ENCODE measurements at places on chromosomes 3 and 15.

DNA sequence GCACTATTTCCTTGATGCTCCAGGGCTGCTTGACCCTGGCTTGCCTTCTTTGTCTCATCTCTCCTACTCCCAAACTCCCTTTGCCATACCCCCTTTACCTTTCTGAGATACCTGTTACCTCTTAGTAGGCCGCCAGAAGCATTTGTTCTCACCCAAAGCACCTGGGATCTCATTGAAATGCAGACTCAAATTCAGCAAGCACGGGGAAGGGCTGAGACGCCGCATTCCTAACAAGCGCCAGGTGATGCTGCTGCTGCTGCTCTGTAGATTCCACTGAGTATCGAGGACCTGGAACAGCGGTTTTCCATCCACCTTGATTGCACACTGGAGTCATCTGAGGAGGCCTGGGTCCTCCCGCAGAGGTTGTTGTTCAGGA lies 91.8 kb downstream of the TMEM266 start:
- DNase-seq: no peak

DNA sequence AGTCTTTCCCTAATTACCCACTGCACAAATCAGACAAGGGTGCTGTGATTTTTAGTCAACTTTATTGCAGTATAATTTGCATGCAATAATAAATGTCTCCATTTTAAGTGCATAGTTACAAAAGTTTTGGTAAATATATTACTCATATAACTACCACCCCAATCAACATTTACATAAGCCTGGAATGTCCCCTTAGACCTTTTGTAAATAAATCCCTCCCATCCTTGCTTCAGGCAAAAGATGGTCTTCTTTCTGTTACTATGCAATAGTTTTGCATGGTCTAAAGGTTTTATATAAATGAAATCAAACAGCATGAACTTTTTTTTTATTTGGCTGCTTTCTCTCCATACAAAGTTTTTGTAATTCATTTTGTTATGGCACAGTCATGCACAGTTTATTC lies 235.4 kb downstream of the PYDC2 start:
- DNase-seq: no peak

GRCh38 chr3:185995352-185995751 lies 57.5 kb upstream of the TRA2B start:
- DNase-seq: no peak

GRCh38 chr3:171704814-171705213 lies 105.5 kb downstream of the PLD1 start:
- DNase-seq: no peak

GRCh38 chr3:74661672-74662071 lies 47.2 kb upstream of the CNTN3 start:
- DNase-seq: no peak

GRCh38 chr3:188197388-188197847 lies 43.5 kb downstream of the LPP start:
- DNase-seq: no peak

DNA sequence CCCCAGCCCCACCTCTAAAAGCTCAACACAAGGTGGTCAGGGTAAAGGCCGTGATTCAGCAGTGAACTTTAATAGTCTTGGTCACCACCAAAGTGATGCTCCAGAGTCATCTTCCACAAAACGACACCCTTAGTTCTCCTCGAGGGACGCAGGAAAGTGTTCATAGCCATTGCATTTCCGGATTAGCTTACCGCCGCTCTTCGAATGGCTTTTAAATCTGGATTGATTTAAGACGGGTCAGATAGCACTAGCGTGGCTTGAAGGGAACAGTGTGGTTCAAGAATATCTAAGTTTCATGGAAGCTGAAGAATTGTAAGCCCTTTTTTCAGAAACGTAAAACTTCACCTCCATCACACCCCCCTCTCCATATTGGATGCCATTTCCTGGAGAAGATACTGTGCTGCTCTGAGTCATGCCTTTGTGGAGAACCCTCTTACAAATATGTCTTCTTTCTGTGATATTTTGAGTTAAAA lies 829 bp downstream of the RNF7 start:
- DNase-seq: no peak

DNA sequence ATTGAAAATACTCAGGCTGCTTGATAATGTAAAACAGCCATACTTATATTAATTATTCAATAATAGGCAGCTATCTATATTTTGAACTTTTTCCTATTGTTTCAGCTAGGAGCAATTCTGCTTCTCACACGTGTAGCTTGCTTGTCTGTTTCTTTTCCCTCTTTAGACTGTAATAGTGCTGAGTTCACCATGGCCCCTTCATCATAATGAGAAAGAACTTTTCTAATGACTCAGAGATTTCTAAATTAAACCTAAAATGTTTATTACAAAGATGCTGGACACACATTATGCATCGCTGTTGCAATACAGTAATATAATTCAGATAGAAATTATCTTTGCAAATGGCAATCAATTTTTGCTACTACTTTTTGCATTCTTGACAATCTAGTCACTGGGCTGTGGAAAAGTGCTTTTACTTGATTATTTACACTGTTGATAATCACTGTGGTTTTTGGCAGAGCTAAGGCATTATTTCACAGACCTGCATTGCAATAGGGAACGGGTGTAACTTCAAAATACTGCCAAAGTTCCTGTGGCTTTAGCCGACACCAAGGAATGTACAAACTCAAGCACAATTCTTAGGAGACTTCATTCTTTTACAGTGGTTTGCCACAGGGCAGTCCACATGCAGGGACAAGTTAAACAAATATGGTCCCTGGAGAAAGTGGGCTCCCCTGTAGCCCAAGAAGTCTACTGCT lies 281.0 kb upstream of the TBL1XR1 start:
- no peak for DNase-seq

GRCh38 chr3:51477360-51477711 lies 22.5 kb downstream of the DCAF1 start:
- DNase-seq: no peak

- DNase-seq: no peak
Measured at GRCh38 chr3:8303466-8303865, 198.2 kb upstream of the LMCD1 start.

- no peak for DNase-seq
Measured at GRCh38 chr15:54571576-54571975, 593.3 kb downstream of the UNC13C start.

- no peak for DNase-seq
Measured at GRCh38 chr3:109369510-109369909, 32.2 kb upstream of the DPPA4 start.

GRCh38 chr15:49686599-49686998 lies 65.8 kb downstream of the DTWD1 start:
- DNase-seq: no peak

- DNase-seq: no peak
Measured at GRCh38 chr3:152174876-152175527, 93.7 kb upstream of the MBNL1 start.

GRCh38 chr3:126463521-126463920 lies 12.2 kb downstream of the ZXDC start:
- no peak for DNase-seq

- no peak for DNase-seq
Measured at GRCh38 chr3:101509811-101510210, 3.2 kb downstream of the SENP7 start.

- no peak for DNase-seq
Measured at GRCh38 chr3:74613060-74613459, 1.4 kb downstream of the CNTN3 start.

DNA sequence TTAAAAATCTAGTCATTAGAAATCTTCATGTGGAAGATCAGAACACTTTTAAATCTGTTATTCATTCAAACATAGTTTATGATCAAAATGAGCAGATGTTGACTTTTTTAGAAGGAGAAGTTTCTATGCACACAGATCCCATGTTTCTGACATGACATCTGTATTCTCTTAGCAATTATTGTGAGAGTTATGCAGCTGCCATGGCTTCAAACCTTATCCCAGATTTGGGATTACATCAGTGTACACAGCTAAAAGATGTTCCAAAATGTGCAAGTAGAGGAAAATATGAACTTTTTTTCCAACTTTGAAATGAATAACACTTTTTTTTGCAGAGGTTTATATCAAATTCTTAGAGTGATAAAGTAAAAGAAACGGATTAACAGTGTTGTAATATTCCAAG lies 1166.9 kb downstream of the ZPLD1 start:
- no peak for DNase-seq

Measured in Caco-2 (cell line).